ENCODE measurements at places on chromosomes 7 and 10.

- DNase-seq, result no peak
Observed at GRCh38 chr10:132737390-132738048, 48.4 kb downstream of the NKX6-2 start.

GRCh38 chr10:58457761-58458616 is 54.7 kb upstream of the BICC1 start:
- DNase-seq, result no peak

GRCh38 chr7:87413951-87414793 is 61.3 kb downstream of the ABCB4 start:
- DNase-seq, result no peak

GRCh38 chr7:84549409-84549808 is 354.8 kb upstream of the SEMA3A start:
- no peak for DNase-seq

- DNase-seq, result no peak
Observed at GRCh38 chr7:98250789-98251188, 1.2 kb downstream of the TECPR1 start.

GRCh38 chr7:1749864-1750466 is 79.9 kb downstream of the ELFN1 start:
- DNase-seq, result no peak

DNA sequence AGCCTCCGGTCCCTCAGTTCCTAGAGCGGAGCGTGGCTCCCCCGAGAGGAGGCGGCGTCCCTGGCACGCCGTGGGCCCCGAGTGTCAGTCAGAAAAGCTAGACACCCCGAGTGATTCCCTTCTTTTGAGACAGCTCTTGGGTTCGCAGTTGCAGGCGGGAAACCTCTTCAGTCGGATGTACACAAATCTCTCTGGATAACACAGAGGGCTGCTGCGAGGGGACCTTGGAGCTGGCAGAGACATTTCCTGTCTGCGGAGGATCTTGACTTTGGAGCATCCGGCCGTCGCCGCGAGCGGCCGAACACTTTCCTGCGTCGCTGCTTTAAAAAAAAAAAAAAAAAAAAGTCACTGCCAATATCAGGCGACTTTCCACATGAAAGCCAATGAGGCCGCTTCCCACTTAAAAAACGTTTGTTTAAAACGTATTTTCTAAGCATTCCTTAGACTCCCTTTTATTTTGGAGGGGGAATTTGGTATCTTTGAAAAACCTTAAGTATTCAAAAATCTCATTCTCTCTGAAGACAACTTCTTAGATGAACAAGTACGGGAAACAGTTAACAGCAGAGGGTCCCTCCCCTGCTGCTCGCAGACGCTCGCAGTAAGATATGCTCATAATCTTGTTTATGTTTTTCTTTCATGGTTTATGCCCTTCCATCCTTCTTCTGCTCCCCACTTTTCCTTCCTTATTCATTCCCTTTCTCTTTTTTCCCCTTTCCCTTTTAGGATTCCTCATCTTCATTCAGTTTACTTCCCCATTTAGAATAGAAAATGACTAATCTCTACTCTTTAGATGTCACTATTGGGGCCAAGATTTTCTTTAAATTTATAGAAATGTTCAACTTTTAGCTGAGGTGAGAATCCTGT is 10.0 kb downstream of the HHEX start:
- no peak for DNase-seq

- DNase-seq, result no peak
Observed at GRCh38 chr10:97518301-97519043, 19.7 kb downstream of the UBTD1 start.

DNA sequence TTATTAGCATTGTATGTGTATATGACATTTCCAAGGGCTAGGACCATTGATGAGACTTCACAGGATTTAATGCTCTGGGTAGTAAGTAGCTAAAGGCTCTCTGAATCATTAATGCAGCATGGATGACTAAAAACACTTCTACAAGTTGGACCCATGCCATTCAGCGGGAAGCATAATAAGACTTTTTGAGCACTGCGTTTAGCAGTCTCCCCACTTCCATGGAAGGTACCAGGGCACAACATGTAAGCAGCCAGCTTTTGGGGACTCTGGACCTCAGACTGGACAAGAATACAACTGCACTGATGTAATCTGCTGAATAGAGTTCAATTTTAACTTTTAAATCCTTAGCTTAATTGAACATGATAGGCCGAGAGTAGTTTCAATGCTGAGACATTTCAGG is 191.7 kb upstream of the IMMP2L start:
- no peak for DNase-seq

- DNase-seq, result no peak
Observed at GRCh38 chr10:63120554-63120953, 12.6 kb upstream of the NRBF2 start.

- no peak for DNase-seq
Observed at GRCh38 chr10:69562731-69563254, 10.4 kb downstream of the NEUROG3 start.

- no peak for DNase-seq
Observed at GRCh38 chr7:35551321-35552081, 143.4 kb downstream of the HERPUD2 start.

DNA sequence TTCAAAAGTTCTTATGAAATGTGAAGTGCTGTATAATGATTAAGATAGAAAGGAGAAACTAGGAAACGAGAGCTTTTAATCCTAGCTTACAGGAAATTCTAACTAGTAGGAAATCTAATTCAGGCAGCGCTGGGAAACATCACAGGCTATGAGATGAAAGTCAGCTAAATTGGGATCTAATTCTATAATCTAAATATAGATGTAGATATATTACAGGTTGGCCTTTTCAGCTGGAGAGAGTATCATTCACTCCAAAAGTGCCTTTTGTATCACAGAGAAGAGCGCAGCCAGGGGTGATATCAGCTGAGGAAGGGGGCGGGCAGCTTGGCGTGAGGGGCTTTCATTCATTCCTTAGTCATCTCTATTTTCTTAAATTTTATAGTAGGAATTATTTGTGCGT is 157.0 kb downstream of the CUX1 start:
- DNase-seq, result no peak

DNA sequence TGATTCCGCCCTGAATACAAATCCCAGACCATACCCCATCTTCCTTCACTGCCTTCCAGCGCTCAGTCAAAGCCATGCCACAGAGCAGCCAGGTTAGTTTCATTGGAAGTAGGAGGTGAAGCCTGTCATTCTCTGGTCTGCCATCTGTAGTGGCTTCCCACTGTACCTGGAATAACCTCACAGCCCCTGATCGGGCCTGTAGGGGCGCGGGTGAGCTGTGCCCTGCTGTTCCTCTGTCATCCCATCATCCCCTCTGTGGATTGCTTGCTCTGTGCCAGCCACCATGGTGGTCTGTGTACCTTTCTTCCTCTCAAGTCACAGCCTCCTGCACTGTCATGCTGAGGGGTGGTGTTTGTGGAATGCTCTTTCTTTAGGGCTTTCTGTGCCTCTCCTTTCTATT is 155.1 kb downstream of the ZNF22 start:
- DNase-seq, result no peak

DNA sequence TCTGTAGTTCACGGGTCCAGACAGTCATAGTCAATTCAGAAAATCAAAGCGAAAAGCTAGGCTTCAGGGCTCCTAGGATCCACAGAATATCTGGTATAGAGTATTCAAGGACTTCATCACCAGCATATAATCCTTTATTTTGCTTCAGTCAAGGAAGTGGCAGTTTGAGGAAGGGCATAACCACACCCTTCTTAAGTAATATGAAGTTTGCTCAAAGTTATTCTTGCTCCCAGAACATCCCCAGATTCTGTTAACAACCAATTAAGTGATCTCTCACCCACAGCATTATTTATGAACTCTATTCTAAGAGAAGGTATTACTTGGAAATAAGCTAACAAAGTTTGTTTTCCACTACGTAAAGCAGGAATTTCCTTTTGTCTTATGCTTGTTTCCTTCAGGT is 13.2 kb downstream of the CWF19L1 start:
- DNase-seq, result no peak

DNA sequence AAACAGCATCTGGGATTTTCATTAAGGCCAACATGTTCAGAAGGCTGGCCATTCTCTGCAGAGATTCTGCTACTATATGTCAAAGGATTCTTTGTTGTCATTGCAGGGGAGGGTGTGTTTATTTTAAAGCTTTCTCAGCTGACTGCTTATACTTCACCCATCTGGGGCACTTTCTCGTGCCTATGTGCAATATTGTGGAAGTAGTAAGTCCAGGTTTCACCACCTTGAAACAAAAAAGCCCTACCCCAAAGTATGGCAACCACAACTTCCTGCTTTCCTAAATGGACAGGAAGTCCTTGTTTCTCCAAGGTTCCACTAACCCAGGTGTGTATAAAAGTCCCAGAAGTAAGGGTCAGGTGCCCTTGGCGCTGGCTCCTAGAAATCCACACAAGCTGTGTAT is 58.7 kb upstream of the COL1A2 start:
- DNase-seq, result no peak

DNA sequence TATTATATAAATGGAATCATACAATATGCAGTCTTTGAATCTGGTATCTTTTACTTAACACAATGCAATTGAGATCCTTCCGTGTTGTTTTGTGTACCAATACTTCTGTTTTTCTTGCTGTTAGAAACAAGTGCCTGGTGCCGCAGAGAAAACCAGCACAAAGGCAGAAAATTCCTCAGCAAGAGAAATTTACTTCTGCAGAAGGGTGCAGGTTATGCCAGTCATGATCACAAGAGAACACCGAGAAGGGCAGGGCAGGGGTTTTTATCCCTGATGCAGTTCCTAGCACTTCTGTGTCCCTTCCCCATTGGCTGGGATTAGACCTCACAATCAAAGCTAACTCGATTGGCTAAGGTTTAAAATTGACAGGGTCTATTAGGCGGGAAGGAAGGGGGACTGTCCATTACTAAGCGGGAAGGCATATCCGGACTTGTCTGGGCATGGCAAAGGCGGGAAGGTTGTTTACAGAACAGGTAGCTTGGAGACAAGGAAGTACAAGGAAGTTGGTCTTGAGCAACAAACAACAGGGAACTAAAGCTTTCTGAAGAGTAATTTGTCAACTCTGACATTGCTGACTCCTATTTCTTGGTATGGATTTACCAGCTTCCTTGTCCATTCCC is 2.4 kb upstream of the ZNF33B start:
- DNase-seq, result no peak

DNA sequence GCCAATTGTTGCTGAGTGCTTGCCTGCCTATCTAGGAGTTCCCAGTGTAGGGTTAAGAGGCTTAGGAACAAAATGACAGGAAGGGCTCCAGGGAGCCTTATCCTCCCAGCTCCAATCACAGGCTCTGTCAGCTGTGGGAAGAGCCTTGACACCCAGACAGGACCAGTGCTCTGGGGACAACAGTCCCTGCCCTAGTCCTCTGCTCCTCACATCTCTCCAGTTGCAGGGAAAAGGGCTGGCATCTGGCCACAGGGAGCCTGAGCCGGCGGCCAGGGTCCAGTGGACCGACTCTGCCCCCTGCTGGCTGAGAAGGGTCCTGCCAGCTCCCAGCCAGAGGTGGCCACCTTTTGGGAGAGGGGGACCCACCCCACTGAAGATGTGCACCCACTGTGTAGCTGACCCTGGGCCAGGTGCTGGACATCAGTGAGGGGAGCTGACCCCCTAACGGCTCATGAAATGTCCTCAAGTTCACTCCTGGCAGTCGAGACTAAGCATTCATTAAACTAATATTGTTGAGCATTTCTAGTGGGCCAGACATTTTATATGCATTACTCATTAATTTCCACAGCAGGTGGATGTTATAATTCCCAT is 17.6 kb downstream of the DNAJB12 start:
- DNase-seq, result no peak

- DNase-seq, result no peak
Observed at GRCh38 chr7:129739427-129739826, 127.9 kb downstream of the NRF1 start.

DNA sequence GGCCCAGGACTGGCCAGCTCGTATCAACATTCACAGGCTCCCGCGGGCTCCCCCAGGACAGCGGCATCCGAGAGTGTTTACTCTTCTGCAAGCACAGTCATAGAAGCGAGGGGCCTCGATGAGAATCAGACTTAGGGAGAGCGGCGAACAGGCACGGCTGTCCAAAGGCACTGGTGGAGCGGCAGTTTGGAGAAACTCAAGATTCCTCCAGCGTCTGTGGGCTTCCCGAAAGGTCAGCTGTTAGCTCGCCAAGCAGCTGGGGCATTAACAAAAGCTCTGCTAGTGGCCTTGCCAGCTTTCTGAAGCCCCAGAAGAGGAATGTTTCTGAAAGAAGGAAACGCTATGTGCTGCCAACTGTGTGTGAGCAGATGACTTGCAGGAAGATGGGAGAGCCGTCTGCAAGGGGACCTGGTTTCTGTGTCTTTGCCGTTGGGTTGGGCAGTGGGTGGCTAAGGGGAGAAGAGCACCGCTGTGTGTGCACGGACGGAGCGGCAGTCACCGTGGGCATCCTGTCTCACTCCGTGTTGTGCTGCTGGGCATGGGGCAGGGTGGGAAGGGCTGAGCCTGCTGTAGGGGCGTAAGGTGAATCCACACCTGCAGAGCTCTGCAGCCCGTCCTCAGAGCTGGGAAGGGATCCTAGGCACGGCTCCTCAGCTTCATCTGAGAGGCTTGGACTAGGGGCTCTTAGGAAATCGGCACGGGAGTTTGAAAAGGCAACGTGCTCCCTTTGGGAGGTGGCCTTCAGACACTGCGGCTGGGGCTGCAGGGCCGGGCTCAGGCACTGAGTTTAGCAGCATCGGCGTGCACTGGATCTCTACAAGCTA is 42.1 kb downstream of the AMZ1 start:
- no peak for DNase-seq

DNA sequence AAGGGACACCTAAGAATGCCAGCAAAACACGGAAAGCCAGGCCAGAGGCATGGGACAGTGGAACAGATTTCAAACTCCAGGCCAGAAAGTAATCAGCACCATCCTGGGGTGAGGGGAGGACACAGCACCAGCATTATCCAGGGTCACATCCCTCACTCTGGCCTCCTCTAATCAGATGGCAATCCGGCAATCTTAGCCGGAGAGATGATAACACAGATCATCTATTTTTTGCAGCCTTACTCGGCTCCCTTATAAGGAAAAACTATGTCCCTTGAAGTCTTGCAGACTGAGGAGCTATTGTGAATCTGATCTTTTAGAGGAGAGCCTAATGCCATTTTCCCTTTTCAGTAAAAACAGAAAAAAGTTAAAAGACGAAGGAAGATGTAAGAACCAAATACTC is 16.5 kb downstream of the TRIL start:
- DNase-seq, result no peak

- no peak for DNase-seq
Observed at GRCh38 chr7:66957595-66958290, 36.7 kb downstream of the TMEM248 start.

DNA sequence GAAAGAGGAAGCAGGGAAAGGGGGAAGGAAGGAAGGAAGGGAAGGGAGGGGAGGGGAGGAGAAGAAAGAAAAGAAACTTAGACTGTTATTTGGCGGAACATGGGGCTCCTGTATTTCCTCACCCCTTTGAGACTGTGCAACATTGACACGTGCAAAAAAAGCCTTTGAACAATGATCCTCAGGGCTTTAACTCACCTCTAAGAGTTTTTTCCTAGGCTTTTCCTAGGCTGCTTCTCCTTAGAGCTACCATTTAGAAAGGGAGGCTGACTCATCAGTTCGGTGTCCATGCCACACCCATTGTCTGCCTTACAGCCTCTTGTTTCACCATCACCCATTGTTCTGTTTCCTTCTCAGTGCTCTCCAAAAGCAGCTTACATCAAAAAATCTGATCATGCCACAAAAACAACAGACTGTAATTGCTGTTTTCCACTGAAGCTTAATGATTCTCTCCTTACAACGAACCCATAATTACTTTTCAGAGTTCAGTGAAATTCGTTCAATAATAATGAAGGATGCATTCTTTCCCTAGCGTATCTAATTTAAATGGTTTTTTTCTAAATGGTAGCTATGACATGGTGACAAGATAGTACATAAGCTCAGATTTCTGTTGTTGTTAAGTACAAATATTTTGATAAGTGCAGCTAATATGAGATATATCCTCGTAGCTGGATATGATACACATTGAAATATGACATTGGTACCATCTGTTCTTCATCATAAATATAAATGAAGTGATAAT is 90.8 kb downstream of the PRLHR start:
- peak; percentile 18 for DNase-seq

All from Panc1 (cell line).